ENCODE measurements at places on chromosomes 1 and 21.

GRCh38 chr1:245322673-245323072 lies 167.9 kb downstream of the KIF26B start:
- no peak for DNase-seq

DNA sequence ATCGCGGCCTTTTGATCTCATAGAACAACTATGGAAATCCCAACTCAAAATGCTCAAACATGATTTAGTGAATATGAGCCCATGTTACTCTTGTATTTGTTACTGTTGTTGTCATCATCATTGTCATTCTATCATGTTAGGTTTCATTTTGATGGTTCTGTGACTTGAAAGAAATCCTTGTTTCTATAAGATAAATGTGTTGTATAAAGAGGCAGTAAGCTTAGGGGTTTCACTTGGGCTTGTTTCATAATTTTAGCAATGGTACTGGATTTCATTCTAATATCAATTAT lies 15.3 kb upstream of the GBP5 start:
- DNase-seq = no peak

GRCh38 chr21:16084776-16085364 lies 355.1 kb downstream of the USP25 start:
- DNase-seq = no peak

DNA sequence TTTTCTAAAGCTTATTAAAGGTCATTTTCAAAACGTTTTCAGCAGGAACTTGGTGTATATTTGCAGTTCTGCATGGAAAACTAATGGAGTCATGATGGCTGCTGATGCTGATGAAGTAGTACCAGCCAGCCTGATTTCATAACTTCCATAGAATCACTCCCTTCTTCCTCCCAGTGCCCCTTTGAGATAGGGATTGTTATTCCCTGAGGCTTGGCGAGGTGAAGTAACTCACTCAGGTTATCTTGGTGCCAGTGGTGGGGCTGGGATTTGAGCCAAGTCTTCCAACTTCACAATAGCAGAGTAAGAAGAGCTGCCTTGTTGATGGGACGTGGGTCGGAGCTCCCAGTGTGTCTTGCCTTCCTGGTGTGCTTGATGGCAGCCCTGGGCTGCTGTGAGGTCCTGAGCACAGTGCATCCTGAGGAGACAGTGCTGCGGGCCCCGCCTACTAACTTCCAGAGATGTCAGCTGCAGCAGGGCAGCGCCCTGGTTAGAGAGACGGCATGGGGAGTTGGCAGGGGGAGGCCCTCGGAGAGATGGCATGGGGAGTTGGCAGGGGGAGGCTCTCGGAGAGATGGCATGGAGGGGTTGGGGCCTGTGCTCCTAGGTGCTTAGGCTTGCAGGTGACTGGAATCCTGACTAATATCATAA lies 92.6 kb downstream of the PCBP3 start:
- DNase-seq = no peak

GRCh38 chr1:177035586-177035985 lies 128.9 kb downstream of the ASTN1 start:
- DNase-seq = no peak

DNA sequence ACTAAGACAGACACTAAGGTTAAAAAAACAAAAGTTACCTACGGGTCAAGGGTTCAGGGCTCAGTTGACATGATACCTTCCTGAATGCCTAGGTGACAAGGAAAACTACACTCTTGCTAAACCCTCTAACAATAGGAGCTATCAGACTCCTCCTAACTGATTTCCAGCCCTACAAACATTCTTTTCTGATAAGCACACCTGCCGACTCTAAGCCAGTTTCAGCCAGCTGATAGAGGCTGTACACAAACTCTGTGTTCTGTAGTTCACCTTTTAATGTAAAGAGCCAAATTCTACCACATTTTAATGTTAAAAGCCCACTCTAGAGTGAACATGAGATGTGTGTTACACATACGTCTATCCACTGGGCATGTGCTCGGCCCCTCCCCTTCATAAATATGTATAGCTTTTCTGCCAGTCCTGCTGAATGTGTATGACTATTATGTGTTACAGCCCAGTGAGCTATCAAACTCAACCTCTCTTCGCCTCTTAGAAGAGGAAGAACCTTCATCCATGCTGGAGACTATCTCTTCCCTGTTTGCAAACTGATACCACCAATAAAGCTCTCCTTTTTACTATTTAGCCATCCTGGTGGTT lies 40.0 kb upstream of the FAM163A start:
- no peak for DNase-seq

DNA sequence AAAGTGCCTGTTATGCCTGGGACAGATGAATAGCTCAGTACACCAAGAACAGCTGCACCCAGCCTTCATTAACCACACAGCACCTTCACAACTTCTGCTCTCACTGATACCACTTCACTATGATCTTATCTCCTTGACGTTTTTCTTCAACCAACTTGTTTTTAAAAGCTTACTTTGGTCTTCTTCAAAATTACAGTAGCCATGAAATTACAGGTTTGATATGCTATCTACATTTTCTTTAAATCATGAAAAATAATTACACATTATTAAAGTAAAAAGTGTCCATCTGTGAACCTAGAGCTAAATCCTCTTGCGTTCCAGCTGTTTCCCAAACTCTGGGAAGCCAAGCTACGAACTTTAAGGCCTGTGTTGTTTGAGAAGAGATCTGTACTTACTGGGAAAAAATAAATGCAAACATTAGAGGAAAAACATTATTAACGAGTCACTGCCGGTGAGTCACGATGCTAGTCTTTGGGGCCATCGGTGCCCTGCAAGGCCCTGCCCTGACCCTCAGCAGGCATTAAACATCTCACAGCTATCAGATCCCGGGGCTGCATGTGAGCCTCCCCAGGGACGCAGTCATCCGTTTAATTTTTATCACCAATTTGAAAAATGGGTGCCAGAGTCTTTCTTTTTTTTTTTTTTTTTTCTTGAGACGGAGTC lies 56.3 kb upstream of the GPR153 start:
- no peak for DNase-seq

DNA sequence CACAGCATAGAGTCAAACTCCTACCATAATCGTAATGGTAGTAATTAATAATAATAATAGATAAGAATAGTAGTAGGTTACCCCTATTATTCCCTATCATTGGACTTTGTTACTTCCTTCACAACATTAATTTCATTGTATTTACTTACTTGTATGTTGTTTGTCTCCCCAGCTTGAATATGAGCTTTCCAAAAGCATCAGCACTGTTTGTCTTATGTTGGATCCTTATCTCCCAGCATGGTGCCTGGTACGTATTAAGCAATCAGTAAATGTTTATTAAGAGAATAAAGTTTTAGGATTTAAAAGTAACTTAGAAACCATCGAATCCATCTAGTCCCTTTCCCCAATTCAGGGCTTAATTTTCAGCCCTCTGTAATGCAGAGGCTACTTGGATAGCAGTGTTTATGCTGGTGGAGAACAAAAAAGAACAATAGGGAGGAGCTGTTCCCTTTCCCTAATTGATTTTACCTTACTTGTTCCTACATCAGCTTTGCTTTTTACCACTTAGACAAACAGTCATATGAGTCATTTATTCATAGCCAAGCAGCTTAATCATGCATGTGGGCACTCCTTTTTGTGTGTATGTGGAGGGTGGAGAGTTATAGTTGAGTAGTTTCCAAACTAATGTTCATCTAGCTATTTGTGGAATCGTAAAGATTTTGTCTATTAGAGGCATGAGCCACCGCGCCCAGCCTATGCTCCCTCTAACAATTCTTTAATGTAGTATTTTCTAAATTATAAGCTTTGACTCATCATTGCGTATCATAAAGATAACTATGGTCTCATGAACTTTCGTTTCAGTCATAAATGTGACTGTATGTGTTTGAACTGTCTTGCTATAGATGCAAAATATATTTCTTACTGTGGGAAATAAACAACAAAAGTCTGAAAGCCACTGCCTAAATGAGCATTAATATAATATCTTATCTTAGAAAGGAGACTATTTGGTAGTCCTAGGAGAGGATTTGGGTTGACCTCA lies 20.9 kb upstream of the DR1 start:
- DNase-seq = no peak

- peak; percentile 68 for DNase-seq
These were observed 1.9 kb downstream of the ITPKB start for GRCh38 chr1:226736908-226737818.

DNA sequence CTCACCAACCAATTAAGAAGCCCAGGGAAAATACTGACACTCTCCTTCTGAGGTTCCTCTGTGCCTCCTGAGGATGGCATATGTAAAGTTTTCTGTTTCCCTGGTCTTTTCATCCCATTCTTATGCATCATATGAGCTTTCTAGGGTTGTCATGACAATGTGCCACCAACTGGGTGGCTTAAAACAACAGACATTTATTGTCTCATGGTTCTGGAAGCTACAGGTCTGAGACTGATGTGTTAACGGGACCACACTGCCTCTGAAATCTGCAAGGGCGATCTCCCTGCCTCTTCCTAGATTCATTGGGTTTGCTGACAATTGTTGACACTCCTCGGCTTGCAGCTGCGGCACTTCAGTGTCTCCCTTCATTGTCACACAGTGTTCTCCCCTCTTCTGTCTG lies 308.4 kb downstream of the RGS7 start:
- no peak for DNase-seq

GRCh38 chr1:28127617-28128257 lies 39.3 kb upstream of the EYA3 start:
- no peak for DNase-seq

GRCh38 chr1:54543729-54544496 lies 4.1 kb upstream of the ACOT11 start:
- peak; percentile 90 for DNase-seq

GRCh38 chr1:204868340-204868700 lies 2.3 kb upstream of the NFASC start:
- no peak for DNase-seq

DNA sequence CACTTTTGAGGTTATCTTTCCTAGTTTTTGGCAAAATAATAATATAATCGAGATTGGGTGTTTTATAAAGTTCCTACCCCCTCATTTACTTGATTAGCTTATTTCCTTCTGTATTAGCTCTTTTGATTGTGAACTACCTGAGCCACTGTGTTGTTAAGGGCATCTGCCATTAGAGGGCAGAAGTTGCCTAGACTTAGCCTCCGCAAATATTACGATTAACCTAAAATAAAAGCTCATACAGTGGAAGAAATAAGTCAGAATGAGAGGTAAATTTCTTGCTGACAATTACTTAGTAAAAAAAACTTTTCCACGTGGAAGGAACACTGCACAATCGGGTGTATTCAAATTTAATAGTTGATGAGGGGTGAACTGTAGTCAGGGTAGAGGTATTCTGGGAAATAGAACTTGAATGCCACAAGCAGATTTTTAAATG lies 2.3 kb downstream of the H3-3A start:
- DNase-seq = no peak

GRCh38 chr1:213276236-213276635 lies 225.2 kb downstream of the RPS6KC1 start:
- DNase-seq = no peak

DNA sequence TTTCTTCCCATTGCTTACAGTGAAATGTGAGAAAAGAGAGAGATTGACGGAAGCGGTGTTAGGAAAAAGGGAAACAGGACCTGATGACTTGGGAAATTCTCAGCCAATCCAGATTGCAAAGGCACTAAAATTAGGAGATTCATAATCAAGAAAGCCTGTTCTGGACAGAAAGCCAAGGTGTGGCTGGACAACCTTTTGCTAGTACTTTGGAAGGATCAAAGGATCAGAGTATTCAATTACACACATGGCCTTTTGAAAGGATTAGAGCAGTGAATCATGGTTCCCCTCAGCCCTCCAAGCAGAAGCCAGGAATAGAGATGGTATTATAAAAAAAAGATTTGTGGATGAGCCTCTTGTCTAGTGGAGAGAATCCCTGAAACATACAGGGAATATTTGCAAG lies 669.8 kb upstream of the ADAMTS5 start:
- no peak for DNase-seq

DNA sequence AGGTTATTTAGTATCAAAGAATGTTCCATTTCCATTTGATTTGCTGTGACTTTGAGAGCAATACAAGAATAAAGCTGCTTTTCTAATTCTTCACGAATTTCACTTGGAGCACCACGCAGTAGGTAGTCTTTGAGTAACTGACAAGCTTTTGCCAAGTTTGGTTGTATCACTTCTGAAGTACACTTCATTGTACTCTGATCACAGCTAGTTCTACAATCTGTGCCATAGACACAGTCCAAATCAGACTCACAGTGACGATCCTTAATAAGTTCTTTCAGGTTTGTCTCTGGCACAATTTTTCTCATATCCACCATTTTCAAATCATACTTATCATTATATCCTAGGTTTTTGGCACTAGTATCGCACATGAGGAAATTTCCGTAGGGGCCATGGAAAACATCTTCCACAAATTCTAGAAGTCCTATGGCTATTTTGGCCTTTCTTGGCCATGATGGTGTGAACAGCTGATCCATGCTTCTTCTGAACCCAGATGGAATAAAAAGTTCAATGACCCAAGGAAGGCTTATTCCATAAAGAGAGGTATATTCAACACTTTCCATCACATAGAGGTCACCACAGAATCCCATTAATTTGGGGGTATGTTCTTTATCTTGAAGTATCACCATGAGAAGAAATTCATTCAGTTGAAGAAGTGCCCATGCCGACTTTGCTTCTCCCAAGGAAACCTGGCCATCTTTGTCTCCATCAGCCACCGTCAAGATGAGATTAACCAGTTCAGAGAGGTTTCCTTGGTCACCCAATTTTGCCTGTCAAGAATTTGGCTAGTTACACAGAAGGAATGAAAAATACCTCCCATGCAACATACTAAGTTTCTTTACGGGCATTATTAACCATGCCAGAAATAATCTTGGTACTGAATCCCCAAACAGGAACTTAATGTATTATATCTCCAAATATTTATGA lies 11.9 kb downstream of the RPL5 start:
- DNase-seq = no peak

- no peak for DNase-seq
These were observed 7.6 kb upstream of the RASAL2 start for GRCh38 chr1:178086294-178086693.

GRCh38 chr1:236602171-236602570 lies 2.1 kb downstream of the HEATR1 start:
- no peak for DNase-seq

DNA sequence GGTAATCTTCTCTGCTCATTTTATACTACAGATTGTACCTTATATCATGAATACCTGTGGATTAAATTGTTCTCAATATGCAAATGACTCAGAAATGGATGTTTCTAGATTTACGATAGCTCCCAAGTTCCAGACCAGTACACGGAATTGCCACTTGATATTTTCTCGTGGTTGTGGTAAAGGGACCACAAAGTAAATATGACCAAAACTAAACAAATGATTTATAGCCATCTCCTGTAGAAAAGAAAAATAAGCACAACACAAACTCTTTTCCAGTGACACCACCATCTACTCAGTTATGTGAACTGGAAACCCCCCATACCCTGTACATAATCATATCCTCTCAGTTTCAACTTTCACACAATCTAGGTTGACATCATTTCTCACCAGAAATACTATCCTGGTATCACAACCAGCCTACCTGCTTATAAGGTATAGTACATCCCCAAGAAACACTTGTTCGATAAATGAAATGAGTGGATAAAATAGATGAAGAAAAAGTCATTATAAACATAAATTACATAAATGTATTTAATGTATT lies 172.3 kb downstream of the ADGRL4 start:
- DNase-seq = no peak

- DNase-seq = no peak
These were observed 30.5 kb downstream of the TMEM53 start for GRCh38 chr1:44643721-44644334.

GRCh38 chr1:244450597-244451538 lies 841 bp downstream of the ADSS2 start:
- peak; percentile 71 for DNase-seq

Measured in islet precursor cell (in vitro differentiated cells).